ENCODE measurements at places on chromosomes 2 and 18.

- DNase-seq = no peak
Observed at GRCh38 chr18:50862401-50862800, 16.5 kb upstream of the ME2 start.

GRCh38 chr2:215107216-215108056 is 31.0 kb downstream of the ABCA12 start:
- no peak for DNase-seq

DNA sequence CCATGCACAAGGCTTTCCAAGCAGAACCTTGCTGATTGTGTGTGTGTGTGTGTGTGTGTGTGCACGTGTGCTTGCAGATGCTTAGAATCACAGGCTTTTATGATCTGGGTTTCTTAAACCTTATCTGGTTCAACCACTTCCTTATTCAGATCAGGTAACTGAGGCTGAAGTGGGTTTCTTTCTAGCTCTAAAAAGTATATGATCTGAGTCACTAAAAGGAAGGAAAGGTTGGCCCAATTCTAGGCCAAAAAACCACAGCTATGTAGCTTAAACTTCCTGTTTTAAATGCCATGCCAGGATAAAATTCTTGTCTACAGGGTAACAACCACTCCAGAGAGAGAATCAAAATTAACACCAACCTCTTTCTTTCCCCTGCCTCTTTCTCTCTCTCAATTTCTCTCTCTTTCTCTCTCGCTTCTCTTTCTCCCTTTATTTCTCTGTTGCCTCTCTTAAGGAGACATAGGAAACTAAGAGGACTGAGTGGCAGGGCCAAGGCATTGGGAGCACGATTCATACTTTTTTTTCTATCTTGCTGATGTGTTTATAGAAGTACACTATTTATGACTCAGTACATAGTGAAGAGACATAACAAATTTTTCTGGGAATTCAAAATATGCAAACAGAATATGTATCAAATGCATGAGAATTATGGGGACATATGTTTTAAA is 140.3 kb downstream of the TRIB2 start:
- DNase-seq = no peak

- peak; percentile 70 for DNase-seq
Observed at GRCh38 chr2:133802409-133803039, 234.3 kb upstream of the NCKAP5 start.

DNA sequence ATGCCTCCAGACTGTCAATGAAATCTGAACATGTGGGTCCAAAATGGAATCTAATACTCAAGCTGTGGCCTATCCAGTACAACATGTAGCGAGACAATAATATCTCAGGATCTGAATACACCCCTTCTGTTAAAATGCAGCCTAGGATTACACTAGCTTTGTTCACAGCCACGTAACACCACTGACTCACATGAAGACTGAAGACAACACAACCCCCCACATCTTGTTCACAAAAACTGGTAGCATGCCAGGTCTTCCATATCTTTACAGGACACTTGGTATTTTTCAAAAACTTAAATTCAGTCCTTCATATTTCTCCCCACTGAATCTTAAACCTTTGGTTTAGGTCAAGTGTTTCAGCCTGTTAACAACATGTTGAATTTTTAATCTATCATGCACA is 84.2 kb downstream of the SLC8A1 start:
- DNase-seq = no peak

DNA sequence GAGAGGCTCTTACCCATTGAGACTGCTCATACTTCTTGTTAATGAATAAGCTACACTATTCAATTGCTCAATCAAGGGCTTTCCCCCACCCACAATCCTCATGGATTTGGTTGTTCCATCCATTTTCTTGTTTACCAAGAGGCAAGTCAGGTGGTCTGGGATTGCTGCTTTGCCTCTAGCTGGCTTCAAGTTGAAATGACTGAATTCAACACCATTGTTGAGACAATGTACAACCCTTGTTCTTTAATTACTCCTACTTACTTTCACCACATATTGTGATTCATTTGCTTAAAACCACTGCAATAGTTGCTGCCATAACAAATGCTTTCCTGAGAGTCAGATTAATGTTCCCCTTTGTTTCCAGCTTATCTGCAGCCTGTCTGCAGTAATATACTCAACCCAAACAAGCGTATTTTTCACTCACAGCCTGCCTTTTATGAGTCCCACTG is 532.2 kb downstream of the RIT2 start:
- no peak for DNase-seq

GRCh38 chr2:16729335-16729734 is 63.7 kb upstream of the CYRIA start:
- no peak for DNase-seq

- DNase-seq = no peak
Observed at GRCh38 chr18:24968238-24968775, 383.7 kb downstream of the ZNF521 start.

GRCh38 chr18:25230658-25231326 is 121.2 kb downstream of the ZNF521 start:
- no peak for DNase-seq

DNA sequence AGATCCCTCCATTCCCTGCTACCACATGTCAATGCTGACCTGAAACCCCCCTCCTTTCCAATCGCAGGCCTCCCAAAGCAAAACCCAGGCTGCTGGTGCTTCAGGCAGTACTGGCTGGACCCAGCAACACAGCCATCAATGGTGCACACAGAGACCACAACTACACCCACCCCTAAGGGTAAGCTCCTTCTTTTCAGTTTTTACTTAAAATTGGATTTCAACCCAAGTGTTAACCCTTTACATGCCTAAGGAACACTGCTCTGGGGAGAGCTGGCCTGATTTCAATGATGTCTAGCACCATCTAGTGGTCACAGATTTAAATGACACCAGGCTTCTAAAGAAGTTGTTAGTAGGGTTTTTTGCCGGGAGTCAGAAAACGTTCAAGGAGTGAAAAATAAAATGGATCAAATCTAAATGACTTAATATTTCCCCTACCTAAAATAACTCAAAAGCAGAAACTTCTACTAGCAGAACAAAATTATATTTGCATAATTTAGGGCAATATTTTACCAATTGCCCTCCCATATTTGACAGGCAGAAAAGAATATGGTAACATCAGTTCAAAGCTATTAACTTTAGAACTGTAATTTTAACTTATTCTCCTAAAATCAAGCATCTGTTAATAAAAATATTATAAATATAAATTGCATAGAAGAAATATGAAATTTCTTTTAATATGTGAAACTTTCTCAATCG is 24.6 kb downstream of the FECH start:
- peak; percentile 19 for DNase-seq

- DNase-seq = no peak
Observed at GRCh38 chr2:241108271-241109209, 6.5 kb upstream of the MTERF4 start.

- peak; percentile 15 for DNase-seq
Observed at GRCh38 chr2:47008381-47009252, 93.0 kb upstream of the MCFD2 start.

DNA sequence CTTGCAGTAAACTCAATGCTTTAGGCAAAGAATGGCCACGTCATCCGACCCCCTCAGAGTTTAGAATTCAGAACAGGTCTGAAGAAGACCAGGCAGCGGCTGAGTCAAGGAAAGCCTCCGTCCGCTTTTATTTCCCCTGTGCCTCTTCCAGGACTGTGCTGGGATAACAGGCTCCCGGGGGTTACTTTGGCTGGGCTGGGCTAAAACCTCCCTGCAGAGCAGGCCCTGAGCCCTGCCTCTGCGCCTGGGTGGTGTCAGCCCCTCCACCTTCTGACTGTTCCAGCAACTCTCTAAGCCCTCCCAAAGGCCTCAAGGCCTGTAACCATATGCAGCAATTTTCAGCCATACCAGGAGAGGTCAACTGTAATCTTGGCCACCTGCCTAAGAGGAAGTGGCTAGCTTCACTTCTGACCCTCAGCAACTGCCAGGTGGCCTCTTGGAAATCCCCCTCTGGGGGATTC is 166.5 kb downstream of the RPIA start:
- no peak for DNase-seq

DNA sequence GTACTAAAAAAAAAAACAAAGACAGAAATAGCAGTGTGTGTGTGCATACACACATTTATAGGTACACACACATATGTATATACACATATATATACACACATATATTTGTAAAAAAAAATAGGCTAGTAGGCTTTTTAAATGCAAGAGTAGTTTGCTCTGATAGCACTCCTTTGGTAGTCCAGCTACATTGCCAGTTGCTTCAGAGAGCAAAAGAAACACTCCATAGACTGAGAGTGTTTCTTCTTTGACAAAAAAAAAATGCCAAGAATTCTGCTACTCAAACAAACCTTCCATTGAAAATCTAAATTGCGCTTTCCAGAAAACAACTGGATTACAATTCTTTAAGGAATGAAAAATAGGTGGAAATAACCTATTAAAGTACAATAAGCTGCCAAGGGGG is 365.9 kb upstream of the GALNT5 start:
- DNase-seq = no peak

DNA sequence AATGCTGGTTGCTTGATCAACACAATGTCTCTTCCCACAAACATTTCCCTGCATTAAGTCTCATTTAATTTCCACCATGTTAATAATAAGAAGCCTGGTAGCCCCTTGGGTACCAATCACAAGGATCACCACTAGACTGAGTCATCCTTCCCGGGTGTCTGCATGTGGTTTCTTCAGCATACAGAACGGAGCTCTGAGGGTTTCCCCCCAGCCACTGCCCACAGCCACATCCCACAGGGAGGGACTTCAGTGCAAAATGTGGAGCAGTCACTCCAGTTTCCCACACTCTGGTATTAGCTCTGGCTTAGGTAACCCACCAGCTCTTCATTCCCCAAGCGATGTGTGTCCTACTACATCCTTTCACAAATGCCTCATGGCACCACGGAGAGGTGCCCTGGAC is 42.7 kb upstream of the POLE4 start:
- DNase-seq = no peak

GRCh38 chr2:221263573-221263972 is 308.5 kb downstream of the EPHA4 start:
- no peak for DNase-seq

GRCh38 chr2:29706171-29706720 is 215.1 kb downstream of the ALK start:
- DNase-seq = no peak

DNA sequence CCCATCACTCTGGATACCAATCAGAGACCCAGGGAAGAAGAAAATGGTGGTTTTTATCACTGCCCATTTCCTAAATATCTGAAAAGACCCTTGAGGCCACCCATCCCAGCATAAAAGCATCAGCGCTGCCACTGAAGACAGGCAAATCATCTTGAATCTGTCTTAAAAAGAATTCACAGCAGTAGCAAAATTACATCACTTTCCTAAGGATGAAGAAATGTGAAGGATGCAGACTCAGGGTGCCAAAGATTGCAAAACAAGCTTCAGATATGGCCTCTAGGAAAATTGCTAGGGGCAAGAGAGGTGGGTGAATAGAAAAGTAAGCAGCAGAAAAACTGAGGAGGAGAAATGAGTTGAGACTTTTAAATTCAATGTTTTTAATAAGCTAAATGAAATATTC is 70.0 kb downstream of the SLC25A12 start:
- DNase-seq = no peak

DNA sequence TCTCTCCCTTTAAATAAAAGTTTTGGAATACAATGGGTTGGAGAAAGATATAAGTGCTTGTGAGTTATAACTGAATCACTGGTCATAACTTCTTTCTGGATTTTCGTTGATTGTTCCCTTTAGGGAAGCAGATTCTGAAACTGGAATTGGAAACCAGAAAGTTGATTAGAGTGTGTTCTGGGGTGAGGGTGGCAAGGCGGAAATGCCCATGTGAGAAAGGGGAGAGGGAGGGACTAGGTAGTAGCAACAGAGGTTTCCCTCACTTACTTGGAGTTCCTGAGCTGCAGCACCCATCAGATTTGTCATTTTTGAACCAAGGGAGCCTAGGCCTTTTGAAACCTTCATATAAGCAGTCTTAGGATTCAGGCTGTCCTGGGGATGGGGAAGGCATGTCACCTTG is 453.4 kb downstream of the KCNJ3 start:
- no peak for DNase-seq

DNA sequence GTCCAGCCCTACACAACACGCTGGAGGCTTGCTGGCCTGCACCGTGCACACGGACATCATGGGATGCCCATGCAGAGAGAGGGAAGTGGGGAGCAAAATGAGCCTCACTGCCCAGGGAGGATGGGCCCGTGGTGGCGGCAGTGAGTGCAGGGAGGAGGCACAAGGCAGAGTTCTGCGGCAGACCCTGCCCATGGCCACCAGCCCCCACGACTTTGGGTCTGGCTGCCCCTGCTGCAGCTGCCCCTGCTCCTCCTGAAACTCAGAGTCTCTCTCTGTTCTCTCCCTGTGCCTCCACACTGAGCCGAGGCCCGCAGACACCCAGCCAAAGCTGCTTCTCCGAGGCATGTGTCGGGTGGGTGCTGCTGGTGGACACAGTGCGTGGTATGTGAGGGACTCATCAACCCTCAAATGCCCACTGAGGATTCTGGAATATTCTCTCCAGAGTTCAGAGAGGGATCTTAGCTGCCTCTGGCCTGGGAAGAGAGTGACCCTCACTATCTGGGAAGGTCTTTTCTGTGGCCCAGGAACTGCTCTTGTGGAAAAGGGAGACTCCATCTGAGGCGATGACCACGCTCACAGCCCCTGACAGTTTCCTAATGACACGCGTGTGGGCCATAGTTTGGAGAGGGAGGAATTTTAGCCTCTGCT is 45.1 kb upstream of the HPCAL1 start:
- DNase-seq = no peak

DNA sequence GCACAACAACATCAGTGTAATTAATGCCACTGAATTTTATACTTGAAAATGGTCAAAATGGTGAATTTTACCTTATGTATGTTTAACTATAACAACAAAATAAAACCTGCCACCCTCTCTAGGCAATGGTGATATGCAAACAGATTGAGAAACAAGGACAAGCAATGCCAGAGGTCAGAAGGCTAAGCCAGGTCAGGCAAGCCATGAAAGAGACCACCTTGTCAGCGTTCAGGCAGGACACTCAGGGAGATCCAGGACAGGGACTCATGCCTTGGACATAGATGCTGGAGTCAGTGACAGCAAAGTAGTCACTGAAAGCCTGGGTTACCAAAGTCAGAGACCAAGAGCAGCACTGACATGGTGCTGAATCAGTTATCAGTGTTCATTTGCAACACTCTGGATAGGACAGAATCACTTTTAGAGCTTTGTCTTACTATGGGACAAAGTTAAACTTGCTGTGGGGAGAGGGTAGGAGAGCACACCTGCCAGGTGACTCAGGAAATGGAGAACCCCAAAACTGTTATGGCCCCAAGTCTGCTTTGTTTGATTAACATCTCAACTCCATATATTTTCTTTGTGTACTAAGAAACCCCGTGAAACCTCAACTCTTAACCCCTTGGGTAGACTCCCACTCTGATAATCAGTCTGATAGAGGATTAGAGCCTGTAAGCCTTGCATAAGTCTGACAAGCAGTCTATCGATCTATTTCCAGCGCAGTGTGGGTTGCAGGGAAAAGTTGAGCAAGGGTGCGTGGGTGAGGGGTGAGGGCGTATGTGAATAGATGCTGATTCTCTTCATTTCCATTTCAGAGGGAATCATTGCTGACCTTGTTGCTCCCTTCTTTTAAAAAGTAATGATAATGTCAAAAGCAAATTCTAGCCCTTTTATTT is 48.7 kb upstream of the ZNF385B start:
- no peak for DNase-seq

- DNase-seq = no peak
Observed at GRCh38 chr2:8224347-8225190, 457.3 kb upstream of the ID2 start.
